Activated CD4-positive, alpha-beta memory T cell treated with anti-CD3 and anti-CD28 coated beads for 36 hours (primary cell): ENCODE measurements at places on chromosomes 7 and 10. TPM values are rescaled to one million over a fixed set of nuclear protein-coding genes. Genes with fewer than 3 reads are reported as not detected.

GRCh38 chr7:44965937-44966730, 12.7 kb downstream of the MYO1G start:
- no peak for DNase-seq

DNA sequence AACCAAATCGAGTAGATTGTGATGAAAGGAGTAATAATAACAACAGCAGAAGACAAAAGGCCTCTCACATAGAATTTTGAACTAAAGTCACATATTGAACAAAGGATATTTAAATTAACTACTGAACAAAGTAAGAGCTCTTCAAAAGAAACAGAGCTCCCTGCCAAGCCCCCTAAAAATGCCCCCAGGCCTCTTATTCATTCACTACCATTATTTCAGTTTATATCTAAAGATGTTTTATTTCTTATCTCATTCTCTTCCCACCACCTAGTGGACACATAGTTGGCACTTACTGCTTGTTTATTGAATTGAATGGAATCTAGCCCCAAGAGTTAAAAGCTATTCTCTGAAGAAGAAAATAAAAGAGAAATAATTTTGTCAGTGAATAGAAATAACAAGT, 37.4 kb downstream of the VCL start:
- DNase-seq, result no peak

GRCh38 chr10:50293513-50294313, 42.4 kb upstream of the ASAH2 start:
- DNase-seq, result no peak

DNA sequence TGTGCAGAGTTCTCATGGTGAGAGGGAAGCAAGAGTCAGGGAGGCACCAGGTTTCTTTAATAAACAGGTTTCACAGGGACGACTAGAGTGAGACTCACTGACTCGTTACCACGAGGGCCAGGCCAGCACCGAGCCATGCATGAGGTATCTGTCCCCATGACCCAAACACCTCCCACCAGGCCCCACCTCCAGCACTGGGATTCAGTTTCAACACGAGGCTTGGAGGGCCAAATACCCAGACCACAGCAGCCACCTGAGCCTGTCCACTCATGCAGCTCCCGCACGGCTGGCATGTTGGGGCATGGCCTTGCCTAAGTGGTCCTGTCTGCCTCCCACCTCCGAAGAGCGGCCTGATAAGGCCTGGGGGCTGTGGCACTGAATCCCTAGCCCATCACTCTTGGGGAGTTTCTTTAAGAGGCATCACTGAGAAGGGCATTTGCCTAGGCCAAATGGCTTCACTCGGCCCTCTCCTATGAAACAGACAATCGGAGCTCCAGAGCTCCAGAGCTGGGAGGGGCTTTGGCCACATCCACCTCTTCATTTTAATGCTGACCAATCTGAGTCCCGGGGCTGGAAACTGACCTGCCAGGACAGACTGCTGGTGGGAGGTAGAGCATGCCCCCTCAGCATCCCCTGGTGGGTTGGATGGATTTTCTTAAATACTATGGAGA, 157.8 kb downstream of the DNAJB6 start:
- DNase-seq, result no peak

SP8 gene
- not detected for total RNA-seq

- DNase-seq, result no peak
These were observed 11.7 kb downstream of the NOBOX start for GRCh38 chr7:144391823-144392255.

GRCh38 chr7:43612599-43613589, 30.0 kb downstream of the STK17A start:
- DNase-seq, result peak; percentile 33

CCNY gene
- total RNA-seq, result 36.2 TPM

- DNase-seq, result no peak
These were observed 115.4 kb upstream of the ETV1 start for GRCh38 chr7:14104861-14105260.

GRCh38 chr10:113274176-113274829, 278.6 kb upstream of the HABP2 start:
- DNase-seq, result no peak
